ENCODE measurements at places on chromosomes 6 and 20.

GRCh38 chr6:53447865-53448264 lies 97.0 kb downstream of the GCLC start:
- DNase-seq = no peak

DNA sequence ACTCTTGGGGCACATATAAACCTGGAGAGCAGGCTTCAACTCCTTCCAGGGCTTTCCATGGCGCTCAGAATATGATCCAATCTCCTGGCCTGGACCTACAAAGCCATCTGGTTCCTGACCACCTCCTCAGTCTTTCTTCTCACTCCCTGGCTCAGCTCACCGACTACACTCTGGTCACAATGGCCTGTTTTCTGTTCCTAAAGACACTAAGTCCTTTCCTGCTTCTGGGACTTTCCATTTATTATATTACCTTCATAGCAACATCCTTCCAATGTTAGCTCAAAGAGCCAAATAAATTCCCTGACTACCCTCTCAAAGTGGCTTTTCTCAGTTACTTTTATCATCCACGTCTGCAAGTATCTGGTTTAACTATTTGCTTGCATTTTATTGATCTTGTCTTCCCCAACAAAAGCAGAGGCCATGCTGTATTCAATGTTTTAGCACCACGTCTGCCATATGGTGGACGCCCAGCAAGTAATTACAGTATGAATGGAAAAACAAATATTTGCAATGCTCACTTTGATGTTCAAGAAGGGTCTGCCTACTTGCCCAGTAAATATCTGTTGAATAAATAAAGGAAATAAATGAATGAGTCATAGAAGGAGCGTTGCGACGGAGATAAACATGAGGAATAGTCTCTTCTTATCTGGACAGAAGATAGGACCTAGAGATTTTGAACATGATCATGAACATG lies 328.4 kb downstream of the ESR1 start:
- peak; percentile 47 for DNase-seq

DNA sequence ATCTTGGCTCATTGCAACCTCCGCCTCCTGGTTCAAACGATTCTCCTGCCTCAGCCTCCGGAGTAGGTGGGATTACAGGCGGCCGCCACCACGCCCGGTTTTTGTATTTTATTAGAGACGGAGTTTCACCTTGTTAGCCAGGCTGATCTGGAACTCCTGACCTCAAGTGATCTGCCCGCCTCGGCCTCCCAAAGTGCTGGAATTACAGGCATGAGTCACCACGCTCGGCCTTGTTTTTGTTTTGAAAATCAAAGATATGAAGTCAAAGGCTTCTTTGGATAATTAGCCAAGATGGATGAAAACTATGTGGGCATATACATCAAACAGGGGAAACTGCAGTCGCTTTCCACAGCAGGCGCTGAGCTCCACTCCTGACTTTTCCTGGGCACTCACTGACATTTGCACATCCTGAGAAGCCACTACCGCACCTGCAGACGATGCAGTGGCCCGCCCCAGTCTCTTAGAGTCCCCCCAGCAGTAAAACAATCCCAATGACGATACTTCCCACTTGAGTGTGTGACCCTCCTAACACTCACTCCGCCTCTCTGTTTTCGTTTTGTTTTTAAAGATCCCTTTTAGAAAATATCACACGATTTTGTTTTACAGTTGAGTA lies 44.1 kb downstream of the GJA1 start:
- no peak for DNase-seq

DNA sequence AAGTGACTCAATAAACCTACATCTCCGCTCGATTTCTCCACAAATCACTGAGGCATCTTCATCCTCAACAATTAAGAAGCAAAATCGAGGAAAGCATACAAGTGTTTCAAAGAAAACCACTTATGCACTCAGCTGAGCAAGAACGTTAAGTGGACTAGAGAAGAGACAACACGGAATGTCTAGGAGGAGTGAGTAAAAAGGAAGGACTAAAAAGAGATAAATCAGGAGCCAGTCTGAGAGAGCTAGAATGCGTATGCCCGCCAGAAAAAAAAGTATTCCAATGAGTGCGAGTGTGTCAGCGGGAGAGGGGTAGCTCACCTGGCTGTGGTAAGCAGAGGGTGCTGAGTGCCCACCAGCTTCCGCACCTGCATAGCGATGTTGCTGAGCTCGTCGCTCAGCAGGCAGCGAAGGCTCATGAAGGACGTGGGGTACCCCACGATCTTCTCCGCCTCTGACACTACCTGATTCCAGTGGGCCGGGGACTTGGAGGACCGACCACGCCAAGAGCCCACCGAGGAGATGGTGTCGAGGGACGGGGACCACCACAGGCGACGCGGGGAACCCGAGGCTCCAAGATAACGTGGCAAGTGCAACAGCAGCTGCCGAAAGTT lies 587 bp downstream of the PDSS2 start:
- DNase-seq = peak; percentile 65

- no peak for DNase-seq
Measured at GRCh38 chr20:2086980-2087377, 14.6 kb upstream of the STK35 start.

- peak; percentile 73 for DNase-seq
Measured at GRCh38 chr6:52420668-52421358, 671 bp downstream of the EFHC1 start.

DNA sequence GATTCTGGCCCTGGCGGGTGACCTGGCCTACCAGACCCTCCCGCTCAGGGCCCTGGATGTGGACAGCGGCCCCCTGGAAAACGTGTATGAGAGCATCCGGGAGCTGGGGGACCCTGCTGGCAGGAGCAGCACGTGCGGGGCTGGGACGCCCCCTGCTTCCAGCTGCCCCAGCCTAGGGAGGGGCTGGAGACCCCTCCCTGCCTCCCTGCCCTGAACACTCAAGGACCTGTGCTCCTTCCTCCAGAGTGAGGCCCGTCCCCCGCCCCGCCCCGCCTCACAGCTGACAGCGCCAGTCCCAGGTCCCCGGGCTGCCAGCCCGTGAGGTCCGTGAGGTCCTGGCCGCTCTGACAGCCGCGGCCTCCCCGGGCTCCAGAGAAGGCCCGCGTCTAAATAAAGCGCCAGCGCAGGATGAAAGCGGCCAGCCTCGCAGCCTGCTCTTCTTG lies 868 bp upstream of the SLC2A4RG start:
- DNase-seq = peak; percentile 68

DNA sequence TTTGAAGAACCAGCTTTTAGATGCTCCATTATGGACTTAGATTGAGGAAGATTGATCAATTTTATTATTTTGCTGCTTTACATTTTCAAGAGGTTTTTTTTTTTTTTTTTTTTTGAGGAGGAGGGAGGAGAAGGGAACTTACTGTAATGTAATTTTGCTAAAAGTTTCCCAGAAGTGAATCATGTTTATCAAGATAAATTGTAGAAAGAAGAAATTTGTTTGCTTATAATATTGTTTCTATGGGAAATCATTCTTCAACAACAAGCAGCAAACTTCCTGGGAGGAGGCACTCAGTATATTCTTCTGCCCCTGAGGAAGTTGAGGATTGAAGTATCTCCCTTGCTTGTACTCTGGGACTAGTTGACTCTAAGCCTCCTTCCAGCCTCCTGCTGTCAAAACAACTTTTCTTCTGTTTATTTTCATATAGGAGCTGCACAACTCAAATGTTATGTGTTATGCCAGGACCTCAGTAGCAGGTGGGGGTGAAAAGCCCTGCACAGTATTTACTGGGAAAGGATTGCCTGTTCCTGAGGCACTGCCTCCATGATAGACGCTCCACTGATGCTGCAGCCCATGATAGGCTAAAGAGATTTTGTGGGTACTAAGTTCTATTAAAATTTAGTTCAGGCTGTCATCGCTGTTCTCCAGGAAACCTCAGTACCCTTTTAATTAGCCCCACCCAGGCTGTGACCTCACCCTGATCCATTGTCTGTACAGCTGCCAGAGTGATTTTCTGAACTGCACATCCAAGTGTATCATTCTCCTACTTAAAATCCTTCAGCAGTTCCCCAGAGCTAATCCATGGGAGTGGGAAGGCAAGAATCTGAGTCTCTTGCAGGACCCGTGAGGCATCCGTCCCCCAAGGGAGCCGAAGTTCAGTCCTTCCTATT lies 51.9 kb downstream of the CARMIL1 start:
- no peak for DNase-seq

GRCh38 chr20:61185181-61185580 lies 66.9 kb upstream of the CDH4 start:
- DNase-seq = no peak

GRCh38 chr20:46196990-46197389 lies 78.9 kb downstream of the CD40 start:
- DNase-seq = no peak

- no peak for DNase-seq
Measured at GRCh38 chr20:64156136-64156885, 7.9 kb upstream of the MYT1 start.

- DNase-seq = no peak
Measured at GRCh38 chr20:37296371-37296770, 6.9 kb downstream of the MANBAL start.

- DNase-seq = no peak
Measured at GRCh38 chr6:84350397-84350796, 123.0 kb upstream of the CEP162 start.

DNA sequence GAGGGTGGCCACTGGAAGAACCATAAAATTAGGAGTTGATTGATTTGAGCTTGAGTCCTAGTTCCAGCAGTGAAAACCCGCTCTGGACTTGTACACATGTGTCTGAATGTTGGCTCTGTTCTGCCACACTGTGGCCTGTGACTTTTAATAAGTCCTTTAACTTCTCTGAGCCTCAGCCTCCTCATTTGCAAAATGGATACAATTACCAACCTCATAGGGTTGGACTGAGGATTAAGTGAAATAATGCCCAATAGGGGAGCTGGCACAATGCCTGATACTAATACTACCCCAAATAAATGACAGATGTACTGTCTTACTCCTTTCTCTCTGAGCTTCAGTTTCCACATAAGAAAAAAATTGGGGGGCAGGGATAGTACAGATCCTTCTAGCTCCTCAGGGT lies 92.6 kb upstream of the RIPOR2 start:
- DNase-seq = no peak

DNA sequence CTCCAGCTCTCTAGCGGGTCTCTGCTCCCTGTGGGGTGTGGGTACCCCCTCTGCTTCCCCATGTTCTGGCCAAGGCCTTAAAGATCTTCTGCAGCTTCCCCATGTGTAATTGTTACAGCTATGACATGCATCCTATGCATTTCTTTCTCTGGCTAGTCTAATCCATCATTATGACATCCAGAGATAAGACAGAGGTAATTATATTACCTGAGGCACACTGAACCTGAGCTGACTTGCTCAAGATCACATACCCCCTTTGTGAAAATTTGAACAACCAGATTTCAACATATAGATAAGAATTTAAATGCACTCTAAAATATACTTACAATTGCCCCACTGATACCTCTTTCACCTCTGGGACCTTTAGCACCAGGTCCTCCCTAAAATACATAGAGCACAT lies 102.4 kb downstream of the COL12A1 start:
- DNase-seq = no peak

- DNase-seq = no peak
Measured at GRCh38 chr6:28585335-28585734, 59.7 kb downstream of the GPX5 start.
